ENCODE measurements at places on chromosomes 3 and 15.

GRCh38 chr3:71101626-71102025, 481.9 kb downstream of the FOXP1 start:
- DNase-seq, result no peak

DNA sequence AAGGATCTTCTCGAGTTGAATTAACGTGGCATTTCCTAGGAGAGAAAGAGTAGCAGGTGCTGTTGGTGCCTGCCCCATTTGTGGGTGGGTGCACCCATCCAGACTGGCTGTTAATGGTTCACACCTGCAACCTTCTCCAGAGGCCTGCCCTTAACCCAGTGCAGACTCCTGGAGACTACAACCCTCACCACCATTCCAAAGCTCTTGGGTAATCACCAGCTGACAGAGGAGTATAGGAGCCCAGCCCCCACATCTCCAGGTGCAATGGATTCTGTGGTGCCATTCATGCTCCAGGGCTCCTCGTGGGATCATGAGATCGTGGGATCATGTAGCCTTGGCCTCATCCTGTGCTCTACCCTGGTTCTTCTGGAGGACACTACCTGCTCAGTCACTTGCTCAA, 60.2 kb downstream of the SEMA5B start:
- no peak for DNase-seq

- no peak for DNase-seq
These were observed 100.4 kb downstream of the LSM3 start for GRCh38 chr3:14278799-14279625.

GRCh38 chr3:48039487-48040190, 23.4 kb upstream of the MAP4 start:
- no peak for DNase-seq

- DNase-seq, result no peak
These were observed 12.2 kb downstream of the H1-8 start for GRCh38 chr3:129555153-129555550.

DNA sequence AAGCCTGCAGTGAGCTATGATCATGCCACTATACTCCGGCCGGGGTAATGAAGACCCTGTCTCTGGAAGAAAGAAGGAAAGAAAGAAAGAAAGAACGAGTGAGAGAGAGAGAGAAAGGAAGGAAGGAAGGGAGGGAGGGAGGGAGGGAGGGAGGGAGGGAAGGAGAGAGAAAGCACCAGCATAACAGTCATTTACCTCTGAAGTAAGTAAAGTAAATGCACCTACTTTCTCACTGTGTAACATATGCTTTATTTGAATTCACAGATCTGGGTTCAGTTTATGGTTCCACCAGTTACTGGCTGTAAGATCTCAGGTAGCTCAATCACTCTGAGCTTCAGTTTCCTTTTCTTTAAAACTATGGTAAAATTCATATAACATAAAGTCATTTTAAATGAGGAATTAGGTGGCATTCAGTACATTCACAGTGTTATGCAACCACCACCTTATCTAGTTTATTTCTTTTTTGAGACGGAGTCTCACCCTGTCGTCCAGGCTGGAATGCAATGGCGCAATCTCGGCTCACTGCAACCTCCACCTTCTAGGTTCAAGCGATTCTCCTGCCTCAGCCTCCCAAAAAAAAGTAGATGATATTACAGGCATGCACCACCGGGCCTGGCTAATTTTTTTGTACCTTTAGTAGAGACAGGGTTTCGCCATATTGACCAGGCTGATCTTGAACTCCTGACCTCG, 16.1 kb upstream of the RAD54L2 start:
- DNase-seq, result no peak

- no peak for DNase-seq
These were observed 39.9 kb upstream of the PARL start for GRCh38 chr3:183924543-183924942.

DNA sequence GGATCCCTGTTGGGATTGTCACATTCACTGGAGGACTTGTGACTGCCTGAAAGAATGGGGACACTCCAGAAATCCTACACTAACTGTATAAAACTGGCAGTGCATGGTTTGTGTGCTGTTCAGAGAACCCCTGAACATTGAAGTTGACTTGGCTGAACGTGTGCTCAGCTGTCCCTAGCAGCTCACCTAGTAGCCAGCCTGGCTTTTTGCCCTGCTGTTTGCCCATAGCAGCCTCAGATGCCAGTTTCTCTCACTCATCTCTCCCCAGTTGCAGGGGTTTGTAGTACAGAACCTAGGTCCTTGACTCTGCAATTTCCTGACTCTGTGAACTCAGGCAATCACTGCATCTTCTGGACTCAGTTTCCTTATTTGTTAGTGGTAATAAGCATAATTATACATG, 63.0 kb downstream of the KCNAB1 start:
- DNase-seq, result no peak

DNA sequence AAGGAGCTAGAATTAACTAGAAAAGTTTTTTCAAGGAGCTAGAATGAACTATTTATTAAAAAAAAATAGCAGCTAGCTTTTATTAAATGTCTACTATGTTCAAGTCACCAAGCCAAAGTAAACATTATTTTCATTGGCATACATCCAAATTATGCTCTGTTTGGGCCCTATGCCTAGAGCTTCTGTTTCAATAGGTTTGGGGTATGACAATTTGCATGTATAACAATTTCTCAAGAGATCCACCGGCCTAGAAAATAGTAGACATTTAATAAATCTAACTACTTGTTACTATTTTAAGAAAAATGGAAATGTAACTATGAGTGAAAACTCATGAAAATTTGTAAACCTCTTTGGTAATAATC, 8.0 kb downstream of the GABRR3 start:
- DNase-seq, result no peak

DNA sequence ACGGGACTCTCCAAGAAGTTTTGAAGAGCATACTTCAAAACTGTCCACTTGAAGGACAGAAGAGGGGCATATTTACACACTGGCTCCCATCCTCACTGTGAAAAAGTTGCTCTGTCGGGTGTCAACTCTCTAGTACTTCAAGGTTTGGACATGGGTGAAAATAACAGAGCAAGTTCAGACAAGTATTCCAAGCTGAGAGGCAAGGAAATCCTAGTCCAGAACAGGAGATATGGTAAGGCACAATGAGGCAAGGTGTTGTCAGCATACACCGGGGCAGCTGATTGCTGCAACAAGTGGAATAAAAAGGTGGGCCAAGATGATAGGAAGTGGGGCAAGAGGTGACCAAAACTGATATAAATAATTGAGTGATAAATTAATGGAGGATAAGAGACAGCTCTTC, 4.8 kb upstream of the TFDP2 start:
- DNase-seq, result no peak

- no peak for DNase-seq
These were observed 36.5 kb upstream of the CPB1 start for GRCh38 chr3:148790851-148791735.

GRCh38 chr3:5607581-5607980, 420.1 kb downstream of the EDEM1 start:
- DNase-seq, result no peak

DNA sequence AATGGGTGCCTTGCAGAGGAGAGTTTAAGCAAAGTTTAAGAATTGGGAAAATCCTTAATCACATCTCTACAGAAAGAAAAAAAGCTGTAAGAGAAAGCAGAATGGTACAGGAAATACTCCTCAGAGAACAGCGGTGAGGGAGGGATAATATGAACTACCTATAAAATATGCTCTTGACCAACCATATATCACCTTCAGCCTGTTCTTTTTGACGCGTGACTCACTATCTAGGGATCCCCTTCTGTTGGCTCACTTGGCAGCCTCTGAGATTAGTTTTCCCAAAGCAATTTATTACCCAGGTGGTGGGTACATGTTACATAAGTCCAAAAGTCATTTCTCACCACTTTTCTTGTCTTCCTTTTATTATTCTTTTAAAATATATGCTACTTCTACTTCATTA, 97.7 kb downstream of the CNTN6 start:
- DNase-seq, result no peak

DNA sequence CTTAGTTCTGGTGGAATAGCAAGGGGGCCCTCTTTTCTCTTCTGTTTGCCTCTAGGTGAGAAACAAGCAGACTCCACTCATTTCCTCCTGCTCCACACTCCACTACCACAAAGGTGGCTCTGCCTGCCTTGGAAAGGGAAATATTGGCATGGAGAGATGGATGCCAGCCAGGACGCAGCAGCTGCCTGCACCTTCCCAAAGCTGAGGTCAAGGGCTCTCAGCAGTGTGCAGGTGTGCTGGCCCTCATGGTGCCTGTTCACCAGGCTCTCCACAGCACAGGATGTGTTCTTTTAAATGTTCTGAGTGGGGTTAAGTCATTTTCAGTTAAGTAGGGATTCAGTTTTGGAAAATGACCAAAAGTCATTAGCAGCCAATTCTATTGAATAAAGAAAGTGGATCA, 211.2 kb upstream of the STRIT1 start:
- DNase-seq, result no peak

All from left lobe of liver (tissue), 2 donors.